ENCODE measurements at places on chromosomes 12 and 14. TPM values are rescaled to one million over a fixed set of nuclear protein-coding genes. Genes with fewer than 3 reads are reported as not detected.
A peak's percentile ranks its signal among the peaks of the same experiment; 100 is the strongest.

- DNase-seq, result no peak
Observed at GRCh38 chr12:92158796-92159439, 13.3 kb upstream of the BTG1 start.

DNA sequence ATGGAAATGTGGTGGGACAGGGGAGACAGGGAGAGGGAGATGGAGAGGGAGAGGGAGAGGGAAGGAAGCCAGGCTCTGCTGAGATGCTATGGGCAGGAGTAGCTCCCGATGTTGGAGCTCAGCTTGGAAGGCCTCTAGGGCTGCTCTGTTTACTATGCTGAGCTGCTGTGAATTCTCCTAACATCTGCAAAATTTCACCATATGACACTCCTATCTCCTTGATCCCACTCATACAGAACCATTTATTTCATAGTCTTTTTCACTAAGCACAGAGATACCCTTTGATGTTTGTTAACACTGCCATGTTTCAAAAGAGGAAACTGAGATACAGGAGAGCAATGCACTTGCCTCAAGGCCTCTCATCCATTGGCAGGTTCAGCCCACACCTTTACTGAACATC lies 60.7 kb downstream of the C12orf75 start:
- DNase-seq, result no peak

- DNase-seq, result peak; percentile 60
Observed at GRCh38 chr14:40394634-40395340, 962.6 kb upstream of the FBXO33 start.

DNA sequence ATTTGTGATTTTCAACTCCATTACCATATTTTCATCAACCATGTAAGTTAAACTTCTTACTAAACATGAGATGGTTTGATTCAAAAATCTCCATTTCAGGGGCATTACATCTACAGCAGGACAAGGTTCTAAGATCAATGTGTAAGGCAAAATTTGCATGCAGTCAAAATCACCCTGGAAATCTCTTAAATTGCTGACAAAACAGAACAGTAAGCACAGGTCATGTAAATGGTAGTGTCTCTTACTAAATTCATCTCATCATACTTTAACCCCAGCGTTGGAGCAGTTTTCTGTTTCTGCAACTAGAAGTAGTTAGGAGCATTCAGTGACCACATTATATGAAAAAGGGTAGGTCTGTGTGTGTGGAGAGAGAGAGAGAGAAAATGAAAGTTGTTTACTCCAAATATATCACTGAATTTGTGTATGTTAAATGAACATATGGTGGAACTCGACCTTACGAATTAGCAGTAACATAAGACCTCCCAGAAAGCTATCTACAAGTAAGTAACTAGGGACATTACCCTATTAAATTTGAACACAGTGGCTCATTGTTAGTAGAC lies 227.5 kb downstream of the SSPN start:
- no peak for DNase-seq

The TCL1B gene
- not detected for total RNA-seq

GRCh38 chr12:122917507-122918121 lies 21.7 kb upstream of the VPS37B start:
- DNase-seq, result peak; percentile 93

- no peak for DNase-seq
Observed at GRCh38 chr12:6333566-6333965, 8.3 kb downstream of the TNFRSF1A start.

The RPS6KL1 gene
- total RNA-seq, result 17.9 TPM

The CFAP251 gene
- total RNA-seq, result 3.2 TPM

DNA sequence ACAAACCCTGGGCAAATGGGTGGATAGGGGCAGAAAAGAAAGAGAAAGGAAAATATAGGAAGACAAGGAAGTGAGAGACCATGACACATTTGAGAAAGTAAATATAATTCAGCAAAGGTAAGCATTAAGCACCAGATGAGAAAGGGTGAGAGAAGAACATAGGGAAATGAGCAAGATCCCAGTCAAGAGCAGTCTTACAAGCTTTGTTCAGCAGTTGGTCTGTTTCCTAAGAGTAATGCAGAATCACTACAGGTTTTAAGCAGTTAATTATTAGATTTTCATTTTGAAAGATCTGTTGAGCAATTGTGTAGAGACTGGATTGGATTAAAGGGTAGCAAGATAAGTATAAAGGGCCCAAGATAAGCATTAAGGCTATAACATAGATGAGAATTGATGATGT lies 146.3 kb downstream of the PLCZ1 start:
- peak; percentile 46 for DNase-seq

DNA sequence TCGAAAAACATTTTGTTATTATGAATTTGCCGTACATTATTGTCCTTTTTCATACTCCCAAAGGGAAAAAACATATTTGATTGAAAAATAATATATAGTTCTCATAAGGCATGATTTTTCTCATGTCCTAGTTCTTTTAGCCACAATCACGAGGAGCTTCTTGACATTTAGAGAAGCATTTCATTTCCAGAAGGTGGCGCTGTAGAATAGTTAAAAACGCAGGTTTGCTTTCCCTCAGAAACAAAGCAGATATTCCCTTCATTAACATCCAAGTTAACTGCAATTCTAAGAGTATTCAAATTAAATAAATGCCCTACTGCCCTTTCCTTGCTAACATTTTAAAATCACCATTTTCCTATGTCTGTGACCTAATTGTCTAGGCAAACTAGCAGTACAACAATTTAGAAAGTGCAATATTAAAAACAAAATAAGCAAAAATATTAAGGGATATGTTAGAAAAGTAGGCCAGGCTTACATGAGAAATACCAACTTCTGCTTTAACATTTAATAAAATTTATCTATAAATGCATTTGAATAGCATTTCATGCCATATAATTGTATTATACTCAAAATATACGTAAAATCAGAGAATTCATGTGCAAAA lies 10.9 kb upstream of the PIK3C2G start:
- peak; percentile 75 for DNase-seq

GRCh38 chr14:69208666-69209065 lies 17.4 kb downstream of the EXD2 start:
- DNase-seq, result no peak

The DLK1 gene
- total RNA-seq, result not detected

The RFX4 gene
- not detected for total RNA-seq

The PCK2 gene
- total RNA-seq, result 11.6 TPM

The PLEKHG7 gene
- not detected for total RNA-seq

DNA sequence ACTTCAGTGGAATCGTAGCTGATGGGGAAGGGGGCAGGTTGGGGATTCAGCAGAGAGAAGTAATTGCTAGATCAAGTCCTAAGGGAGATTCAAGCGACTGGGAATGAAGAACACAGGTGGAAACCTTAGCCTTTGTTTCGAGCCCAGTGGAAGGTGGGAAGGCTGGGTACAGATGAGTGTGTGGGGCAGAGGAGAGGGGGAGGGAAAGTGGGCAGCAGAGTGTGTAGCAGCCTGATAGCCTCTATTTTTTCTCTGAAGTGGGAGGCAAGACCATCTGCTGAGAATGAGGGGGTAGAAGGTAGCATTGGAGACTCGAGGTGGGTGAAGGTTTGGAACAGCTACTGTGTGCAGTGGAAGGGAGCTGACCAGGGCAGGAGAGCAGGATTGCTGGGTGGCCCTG lies 91.0 kb downstream of the ADCK1 start:
- no peak for DNase-seq

The SMARCD1 gene
- 105 TPM for total RNA-seq

The ANKRD33 gene
- total RNA-seq, result not detected

DNA sequence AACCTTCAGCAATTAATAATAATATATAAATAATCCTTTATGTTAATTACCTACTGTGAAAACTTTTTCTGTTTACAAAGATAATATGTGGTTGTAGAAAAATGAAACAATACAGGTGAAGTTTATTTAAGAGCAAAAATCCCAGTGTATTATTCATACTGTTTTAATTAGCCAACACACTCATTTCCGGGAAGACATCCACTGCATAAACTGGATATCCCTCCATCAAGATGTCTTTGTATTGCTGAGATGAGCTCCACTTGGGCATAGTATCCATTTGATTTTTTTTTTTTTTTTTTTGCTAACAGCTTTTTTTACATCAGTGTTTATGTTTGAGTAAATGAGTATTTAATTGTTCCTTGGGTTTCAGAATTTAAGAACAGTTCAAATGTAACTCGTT lies 13.7 kb upstream of the DERA start:
- no peak for DNase-seq

GRCh38 chr14:29380826-29381225 lies 546.8 kb downstream of the PRKD1 start:
- no peak for DNase-seq

The CLEC4D gene
- total RNA-seq, result not detected

The EML5 gene
- total RNA-seq, result 0.66 TPM

DNA sequence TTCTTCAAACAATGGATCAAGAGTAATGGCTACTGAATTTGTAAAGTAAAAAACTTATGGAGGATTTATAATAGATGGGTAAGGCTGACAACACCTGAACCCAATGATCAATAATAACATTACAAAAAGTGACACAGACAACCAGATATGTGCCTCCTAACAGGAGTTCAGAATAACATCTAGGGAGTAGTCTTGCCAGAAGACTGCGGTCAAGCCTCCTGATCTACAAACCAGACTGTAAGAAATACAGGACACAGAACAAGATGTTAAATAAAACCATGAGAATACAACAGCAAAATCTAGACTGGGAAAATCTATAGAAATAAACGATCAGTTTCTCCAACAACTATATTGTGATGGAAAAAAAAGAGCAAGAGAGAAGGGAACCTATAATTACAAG lies 262.6 kb upstream of the TMTC1 start:
- DNase-seq, result no peak

- no peak for DNase-seq
Observed at GRCh38 chr14:68879841-68880575, 87.1 kb upstream of the ZFP36L1 start.

DNA sequence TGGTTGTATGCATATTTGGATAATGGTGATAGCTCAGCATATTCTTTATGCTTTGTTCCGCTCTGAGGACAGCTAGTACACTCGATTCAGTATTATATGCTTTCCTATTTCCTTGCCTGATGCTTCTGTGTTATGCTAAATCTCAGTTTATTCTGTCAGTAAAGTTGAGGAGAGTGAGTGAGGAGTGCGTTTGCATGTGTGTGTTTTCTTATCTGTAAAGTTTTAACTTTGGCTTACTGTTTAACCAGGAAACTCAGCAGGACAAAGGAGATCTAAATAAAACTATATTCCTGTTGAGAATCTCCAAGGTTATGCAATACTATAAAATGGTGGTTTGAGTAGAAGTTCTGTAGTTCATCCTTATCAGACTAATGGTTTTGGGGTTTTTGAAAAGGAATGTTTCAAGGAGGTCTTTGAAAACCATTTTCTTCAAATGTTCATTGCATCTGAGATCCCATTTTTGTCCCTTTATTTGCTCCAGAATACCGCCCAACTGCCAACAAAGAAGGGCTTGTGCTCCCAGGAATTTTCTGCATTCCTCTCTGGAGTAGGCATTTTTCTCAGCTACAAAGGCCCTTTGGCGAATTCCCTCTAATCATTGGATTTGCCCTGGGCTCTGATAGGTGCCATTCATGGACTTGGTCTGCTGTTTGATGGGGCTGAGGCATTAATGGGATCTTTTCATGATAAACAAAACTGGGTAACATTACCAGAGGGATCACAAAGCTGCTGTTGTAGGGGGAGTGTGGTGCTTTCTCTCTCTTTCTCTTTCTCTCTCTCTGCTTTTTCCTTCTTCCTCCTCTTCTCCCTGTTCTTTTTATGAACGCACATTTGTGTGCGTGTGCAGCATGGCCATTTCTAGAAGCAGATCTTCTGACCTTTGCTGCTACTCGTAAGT lies 71.7 kb downstream of the HMGA2 start:
- DNase-seq, result peak; percentile 32

The KRT85 gene
- not detected for total RNA-seq

The PARP11 gene
- total RNA-seq, result 2.2 TPM

- no peak for DNase-seq
Observed at GRCh38 chr12:113647048-113647447, 175.4 kb upstream of the LHX5 start.

GRCh38 chr14:51620056-51620455 lies 31.7 kb upstream of the FRMD6 start:
- no peak for DNase-seq

The PLEKHH1 gene
- 6.2 TPM for total RNA-seq

The CABP1 gene
- not detected for total RNA-seq

The PGAM5 gene
- 158 TPM for total RNA-seq

DNA sequence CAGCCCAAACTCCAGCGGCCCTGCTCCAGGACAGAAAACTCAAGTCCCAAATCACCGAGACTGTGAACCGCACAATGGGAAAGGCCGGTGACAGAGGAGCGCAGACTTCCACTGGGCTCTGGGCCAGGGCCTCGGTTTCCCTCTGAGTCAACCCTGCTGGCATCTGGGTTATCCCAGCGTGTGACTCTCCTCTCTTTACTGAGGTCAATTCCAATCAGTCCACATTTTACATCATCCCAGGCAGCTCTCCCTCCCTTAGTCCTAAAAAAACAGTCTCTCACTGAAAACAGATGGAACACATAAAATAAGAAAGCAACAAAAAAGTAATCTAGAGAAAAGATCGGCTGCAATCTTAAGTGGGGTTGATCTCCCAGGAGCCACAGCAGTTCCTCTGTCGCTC lies 36.9 kb downstream of the ITPK1 start:
- DNase-seq, result no peak

DNA sequence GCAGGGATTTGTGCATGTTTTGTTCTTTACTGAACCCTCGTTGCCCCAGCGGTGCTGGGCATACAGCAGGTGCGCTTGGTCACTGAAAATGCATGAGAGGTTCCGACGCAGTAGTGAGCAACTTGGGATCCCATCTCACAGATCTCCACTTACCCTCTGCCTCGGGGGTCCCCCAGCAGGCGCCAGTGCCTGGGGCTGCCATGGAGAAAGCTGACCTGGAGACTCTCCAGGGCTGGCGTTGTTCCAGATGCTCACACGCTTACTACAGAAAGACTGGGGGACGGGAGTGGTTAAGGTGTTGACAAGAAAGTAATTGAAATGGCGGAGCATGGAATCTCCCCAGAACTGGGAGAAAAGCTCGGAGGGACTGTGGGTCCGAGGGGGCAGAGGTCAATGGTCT lies 14.2 kb downstream of the GLT1D1 start:
- DNase-seq, result no peak

Measured in PC-3 (cell line).